NCI-H446 (cell line): ENCODE measurements at places on chromosomes 3 and 15.

GRCh38 chr3:184386047-184386806 is 6.4 kb downstream of the CHRD start:
- no peak for DNase-seq

GRCh38 chr15:85624291-85624801 is 170.4 kb downstream of the KLHL25 start:
- no peak for DNase-seq

GRCh38 chr3:69428657-69429255 is 42.9 kb upstream of the FRMD4B start:
- DNase-seq, result no peak

- no peak for DNase-seq
Measured at GRCh38 chr3:159144472-159144871, 342.6 kb downstream of the MFSD1 start.

GRCh38 chr15:70004826-70005225 is 92.9 kb downstream of the TLE3 start:
- DNase-seq, result no peak

- no peak for DNase-seq
Measured at GRCh38 chr15:88695691-88696251, 57.0 kb downstream of the ISG20 start.

DNA sequence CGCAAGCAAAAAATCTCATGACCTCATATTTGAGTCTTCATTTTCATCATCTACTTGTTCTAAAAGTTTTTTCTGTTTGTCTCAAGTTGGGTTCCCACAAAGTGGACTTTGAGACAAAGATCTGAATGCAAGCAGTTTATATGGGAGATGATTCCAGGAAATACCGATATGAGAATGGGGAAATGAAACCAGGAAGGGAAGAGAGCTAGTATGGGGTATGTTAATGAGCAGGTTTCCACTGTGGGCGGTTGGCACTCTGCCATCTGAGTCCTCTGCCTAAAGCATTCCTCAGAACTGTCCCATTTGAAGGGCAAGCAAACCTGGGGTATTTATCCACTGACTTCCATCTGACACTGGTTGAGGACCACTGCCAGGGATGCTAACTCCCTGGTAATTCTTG is 8.8 kb downstream of the ADPRH start:
- no peak for DNase-seq

GRCh38 chr15:74324714-74325113 is 42.7 kb downstream of the CYP11A1 start:
- no peak for DNase-seq

DNA sequence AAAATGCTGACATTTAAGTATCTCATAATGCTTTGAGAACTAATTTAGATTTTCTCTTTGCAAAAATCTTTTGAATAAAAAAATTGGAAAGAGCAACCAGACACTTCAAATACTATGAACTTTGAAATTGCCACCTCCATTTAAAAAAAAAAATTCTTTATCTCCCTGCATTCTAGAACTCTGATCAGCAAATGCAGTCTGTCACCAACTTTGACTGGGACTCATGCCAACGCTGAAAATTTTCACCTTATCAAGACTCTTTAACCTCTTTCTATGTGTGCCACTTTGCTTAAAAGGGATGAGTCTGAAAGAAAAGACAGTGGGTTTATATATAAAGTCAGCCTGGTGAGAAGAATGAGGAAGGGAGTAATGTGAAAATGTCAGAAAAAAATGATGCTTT is 191.2 kb upstream of the ARPP21 start:
- no peak for DNase-seq

DNA sequence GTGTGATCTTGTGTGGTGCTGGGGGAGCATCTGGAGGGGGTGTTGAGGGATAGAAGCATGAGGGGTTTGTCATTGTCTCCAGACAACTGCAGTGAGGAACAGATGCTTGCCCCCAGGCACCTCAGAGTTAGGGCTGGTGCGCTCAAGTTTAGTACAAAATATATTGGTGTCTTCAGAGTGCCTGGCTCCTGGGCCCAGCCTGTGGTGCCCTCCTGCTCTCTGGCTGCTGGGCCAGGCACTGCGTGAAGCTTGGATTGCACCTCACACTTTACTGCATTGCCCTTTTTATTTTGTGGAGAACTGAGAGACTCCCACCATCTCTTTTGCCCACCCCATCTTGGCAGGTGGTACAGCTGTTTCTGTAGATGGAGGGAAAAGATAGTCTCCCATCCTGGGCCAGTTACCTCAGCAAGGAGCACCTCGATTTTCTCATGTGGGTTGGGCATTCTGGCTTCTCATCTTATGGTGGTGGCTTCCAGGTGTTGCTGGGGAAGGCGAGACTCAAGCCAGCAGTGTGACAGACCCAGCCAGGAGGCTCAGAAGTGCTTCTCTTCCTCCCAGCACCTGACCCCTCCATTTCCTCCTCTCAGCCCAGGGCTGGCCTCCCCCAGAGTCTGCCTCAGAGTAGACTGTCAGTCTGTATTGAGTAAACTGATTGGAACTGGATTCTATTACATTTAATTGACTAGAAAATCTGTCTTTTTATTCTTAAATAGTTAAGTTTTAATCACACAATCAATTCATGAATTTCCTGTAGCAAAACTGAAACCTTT is 140.5 kb downstream of the DNAJB8 start:
- no peak for DNase-seq

GRCh38 chr3:54876694-54877093 is 51.2 kb downstream of the LRTM1 start:
- DNase-seq, result no peak
